A549 treated with ZK216348 at 1 μM for 4 hours (cell line): ENCODE measurements at places on chromosomes 4 and X. TPM values are rescaled to one million over a fixed set of nuclear protein-coding genes. Genes with fewer than 3 reads are reported as not detected.

COL25A1 gene
- total RNA-seq: not detected in 5 replicates

F8A2 gene
- not detected in 5 replicates for total RNA-seq

F8A3 gene
- 0.38 to 2.1 TPM (median 1.0 TPM) in 5 replicates for total RNA-seq

F8 gene
- total RNA-seq: 3.7 to 4.5 TPM (median 4.3 TPM) in 5 replicates

RIPPLY1 gene
- total RNA-seq: not detected in 5 replicates

PAGE2 gene
- not detected in 5 replicates for total RNA-seq

ADAM29 gene
- not detected in 5 replicates for total RNA-seq

EXOC1L gene
- not detected in 5 replicates for total RNA-seq

EDA2R gene
- total RNA-seq: 10.7 to 14.9 TPM (median 12.2 TPM) in 5 replicates
